Omental fat pad (tissue), 4 donors: ENCODE measurements at places on chromosomes 2 and 18.

GRCh38 chr2:9831670-9832069 lies 11.6 kb upstream of the TAF1B start:
- DNase-seq = no peak

DNA sequence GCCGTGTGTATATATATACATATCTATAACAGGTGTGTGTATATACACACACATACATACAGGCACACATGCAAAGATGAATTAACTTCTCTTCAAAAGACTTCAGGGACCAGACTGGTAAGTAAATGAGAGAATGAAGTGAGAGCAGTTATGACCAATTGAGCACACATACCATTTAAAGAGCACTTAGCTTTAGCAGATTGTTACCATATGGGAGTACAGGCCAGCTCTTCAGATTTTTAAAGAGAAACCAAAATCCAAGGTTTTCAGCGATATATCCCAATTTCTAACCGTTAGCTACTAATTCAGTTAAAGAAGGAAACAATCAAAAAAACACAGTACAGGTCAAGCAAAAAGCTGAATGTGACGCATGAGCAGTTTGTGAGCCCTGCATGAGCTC lies 23.7 kb downstream of the INPP1 start:
- no peak for DNase-seq

GRCh38 chr2:205731583-205731981 lies 49.3 kb downstream of the NRP2 start:
- DNase-seq = no peak

GRCh38 chr2:58916063-58916462 lies 674.9 kb upstream of the FANCL start:
- no peak for DNase-seq

GRCh38 chr2:177641331-177641730 lies 248.8 kb downstream of the AGPS start:
- DNase-seq = no peak

DNA sequence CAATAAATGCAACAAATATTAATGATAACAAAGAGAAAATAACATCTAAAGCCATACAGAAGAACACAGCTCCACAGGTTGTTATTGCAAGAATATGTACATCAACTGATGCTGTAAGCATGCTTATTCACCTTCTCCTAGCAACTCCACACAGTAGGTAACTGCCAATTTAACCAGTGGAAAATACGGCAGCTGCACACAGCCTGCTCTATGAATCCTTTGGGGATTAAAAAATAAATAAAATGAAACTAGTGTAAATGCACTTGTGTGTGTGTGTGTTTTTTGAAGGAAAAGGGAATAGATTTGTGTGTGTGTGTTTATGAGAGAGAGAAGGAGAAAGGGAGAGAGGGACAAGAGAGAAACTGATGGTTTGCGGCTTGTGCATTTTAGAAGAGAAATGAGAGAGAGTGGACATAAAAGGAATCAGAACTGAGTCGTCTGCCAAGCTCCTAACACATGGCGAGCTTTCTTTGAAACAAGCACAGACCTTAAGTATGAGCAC lies 96.2 kb upstream of the PDE1A start:
- DNase-seq = no peak

GRCh38 chr18:39737869-39738268 lies 2172.3 kb upstream of the CELF4 start:
- no peak for DNase-seq

- DNase-seq = no peak
These were observed 6.8 kb downstream of the NEU4 start for GRCh38 chr2:241815477-241816430.

DNA sequence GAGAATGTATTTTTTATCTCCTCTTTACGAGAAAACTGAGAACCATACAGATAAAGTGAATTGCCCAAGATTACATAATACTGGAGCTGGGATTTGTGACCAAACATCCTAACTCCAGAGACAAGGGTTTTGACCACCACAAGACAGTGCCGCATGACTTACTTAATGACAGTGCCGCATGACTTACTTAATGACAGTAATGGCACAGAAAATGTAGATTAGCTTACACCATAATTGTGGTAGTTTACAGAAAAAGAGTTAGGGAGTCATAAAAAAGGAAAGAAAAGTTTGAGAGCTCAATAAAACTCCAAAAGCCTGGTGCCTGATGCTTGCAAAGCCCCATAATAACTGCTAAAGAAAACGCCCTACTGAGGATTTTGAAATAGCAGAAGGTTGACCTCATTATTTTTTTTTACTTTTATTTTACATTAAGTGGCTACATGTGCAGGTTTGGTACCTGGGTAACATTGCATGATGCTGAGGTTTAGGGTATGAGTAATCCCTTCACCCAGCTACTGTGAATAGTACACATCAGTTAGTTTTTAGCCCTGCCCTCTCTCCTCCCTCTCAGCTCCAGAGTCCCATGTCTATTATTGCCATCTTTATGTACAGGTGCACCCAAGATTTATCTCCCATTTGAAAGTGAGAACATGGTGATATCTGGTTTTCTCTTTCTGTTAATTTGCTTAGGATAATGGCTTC lies 310.0 kb upstream of the UBE2E3 start:
- DNase-seq = no peak

- no peak for DNase-seq
These were observed 7.4 kb upstream of the RHOB start for GRCh38 chr2:20439503-20439902.

DNA sequence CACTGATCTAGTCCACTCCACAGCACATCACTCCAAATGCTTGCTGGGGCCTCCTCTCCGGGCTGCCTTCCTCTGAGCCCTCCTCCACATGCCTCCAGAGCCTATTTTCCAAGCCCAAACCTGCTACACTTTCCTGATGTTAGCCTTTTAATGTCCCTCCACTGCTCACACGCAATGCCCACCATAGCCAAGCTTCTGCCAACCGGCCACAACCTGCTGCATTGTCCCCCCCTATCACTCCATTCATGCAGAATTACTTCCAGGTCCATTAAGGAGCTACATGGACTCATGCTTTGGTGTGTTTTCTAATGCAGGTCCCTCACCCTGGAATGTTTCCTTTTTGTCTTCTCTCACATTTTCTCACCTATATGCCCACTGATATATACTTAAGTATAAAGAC lies 129.3 kb downstream of the MARCHF4 start:
- DNase-seq = no peak

DNA sequence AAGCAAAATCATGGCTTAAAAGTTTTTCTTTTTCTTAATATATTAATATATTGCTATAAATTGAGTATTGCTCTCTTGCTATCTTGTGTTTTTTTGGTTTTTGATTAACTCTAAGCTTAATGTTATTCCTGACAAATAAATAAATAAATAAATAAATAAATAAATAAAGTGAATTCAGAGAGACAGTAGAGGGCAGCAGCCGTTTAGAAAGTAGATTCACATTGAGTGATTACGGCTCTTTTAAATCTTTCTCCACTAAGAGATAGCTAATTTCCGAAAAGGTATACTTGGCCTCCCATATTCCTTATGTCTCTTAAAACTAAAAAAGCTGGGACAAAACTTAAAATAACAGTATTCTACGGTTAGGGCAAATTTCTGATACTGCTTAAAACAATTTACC lies 34.3 kb downstream of the MSH2 start:
- DNase-seq = no peak

- DNase-seq = no peak
These were observed 119.8 kb downstream of the LAMA1 start for GRCh38 chr18:6997808-6998207.

DNA sequence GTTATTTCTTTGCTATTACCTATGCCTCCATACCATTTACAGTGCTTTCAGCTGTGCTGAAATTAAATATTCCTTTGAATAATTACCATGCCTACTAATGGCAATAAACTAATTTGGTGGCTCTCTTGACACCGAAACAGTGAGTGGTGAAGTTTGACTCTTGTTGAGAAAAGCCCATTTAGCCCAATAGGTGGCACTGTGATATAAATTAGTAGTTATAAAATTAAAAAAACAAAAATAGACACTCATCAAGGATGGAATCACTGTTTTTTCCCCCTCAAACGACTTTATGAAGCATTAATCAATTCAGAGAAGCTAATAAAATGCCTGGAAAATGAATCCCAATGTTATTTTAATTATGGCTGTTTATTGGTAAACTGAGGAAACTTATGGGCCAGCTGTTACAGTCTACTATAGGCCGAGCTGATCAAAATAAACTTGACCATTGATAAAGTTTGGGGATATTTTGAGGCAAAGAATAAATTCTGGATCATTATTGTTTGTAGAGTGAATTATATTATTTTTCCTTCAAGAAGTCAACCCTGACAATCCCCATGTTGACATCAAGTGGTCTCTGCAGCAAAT lies 339.6 kb downstream of the TRIB2 start:
- no peak for DNase-seq

GRCh38 chr2:33323957-33324356 lies 152.5 kb upstream of the RASGRP3 start:
- no peak for DNase-seq

- DNase-seq = no peak
These were observed 50.7 kb upstream of the ARL5A start for GRCh38 chr2:151878655-151879563.

DNA sequence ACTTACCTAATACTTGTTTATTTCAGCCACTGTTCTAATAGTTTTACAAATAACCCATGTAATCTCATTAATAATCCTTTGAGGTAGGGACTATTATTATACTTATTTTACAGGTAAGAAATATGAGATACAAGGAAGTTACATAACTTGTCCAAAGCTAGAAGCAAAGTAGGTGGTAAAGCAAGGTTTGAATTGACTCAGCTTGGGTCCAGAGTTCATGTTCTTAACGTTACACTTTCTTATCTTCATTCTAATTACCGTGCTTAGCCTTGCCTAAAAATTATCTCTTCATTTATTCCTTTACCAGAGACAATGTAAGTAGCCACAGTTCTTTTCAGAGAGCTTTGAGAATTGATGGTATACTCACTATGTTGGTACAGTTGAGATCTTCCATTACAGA lies 743.6 kb downstream of the KCNJ3 start:
- no peak for DNase-seq

- DNase-seq = no peak
These were observed 127.8 kb downstream of the TRIM43 start for GRCh38 chr2:95719473-95720060.

GRCh38 chr2:75317802-75318201 lies 118.5 kb upstream of the TACR1 start:
- DNase-seq = no peak

DNA sequence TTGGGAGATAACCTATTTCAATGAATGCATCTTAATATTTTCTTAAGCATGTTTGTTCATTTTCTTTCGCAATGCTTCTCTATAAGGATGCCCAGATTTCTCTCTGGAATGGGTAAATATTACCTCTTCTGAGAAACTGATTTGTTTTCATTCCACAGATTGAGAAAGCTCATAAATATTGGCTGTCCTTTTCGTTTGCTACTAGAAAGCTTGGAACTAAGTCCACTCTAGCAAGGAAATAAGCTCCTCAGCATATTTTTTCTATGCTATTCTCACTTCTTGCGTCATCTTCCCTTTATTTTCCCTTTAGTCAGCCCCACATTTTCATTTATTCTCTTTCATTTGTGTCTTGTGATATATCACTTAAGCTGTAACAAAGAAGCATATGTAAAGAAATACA lies 76.3 kb downstream of the ANTXR1 start:
- no peak for DNase-seq

GRCh38 chr2:185502351-185502750 lies 236.3 kb upstream of the FSIP2 start:
- DNase-seq = no peak

- DNase-seq = no peak
These were observed 186.9 kb upstream of the PXDN start for GRCh38 chr2:1931003-1931914.

GRCh38 chr2:239756790-239757760 lies 268.1 kb downstream of the NDUFA10 start:
- no peak for DNase-seq

DNA sequence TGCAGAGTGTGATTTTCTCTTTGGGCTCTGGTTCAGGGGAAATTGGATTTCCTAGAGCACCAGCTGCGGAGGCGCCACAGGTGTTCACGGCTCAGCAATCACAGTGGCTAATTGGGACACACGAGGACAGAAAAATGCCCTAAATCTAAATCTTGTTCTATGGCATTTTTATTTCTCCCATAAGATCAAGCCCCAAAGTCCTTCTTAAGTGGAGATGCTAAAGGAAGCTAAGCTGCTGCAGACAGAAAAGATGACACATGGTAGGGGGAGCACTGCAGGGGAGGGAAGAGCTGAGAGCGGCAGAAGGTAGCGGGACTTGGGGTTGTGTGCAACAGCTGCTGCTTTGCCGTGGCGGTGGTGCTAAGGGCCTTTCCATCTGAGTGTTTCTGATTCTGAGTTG lies 280.6 kb downstream of the MYT1L start:
- DNase-seq = no peak

GRCh38 chr2:230984393-230985220 lies 11.3 kb upstream of the SPATA3 start:
- no peak for DNase-seq

GRCh38 chr2:113098041-113098440 lies 29.4 kb upstream of the IL1RN start:
- no peak for DNase-seq

DNA sequence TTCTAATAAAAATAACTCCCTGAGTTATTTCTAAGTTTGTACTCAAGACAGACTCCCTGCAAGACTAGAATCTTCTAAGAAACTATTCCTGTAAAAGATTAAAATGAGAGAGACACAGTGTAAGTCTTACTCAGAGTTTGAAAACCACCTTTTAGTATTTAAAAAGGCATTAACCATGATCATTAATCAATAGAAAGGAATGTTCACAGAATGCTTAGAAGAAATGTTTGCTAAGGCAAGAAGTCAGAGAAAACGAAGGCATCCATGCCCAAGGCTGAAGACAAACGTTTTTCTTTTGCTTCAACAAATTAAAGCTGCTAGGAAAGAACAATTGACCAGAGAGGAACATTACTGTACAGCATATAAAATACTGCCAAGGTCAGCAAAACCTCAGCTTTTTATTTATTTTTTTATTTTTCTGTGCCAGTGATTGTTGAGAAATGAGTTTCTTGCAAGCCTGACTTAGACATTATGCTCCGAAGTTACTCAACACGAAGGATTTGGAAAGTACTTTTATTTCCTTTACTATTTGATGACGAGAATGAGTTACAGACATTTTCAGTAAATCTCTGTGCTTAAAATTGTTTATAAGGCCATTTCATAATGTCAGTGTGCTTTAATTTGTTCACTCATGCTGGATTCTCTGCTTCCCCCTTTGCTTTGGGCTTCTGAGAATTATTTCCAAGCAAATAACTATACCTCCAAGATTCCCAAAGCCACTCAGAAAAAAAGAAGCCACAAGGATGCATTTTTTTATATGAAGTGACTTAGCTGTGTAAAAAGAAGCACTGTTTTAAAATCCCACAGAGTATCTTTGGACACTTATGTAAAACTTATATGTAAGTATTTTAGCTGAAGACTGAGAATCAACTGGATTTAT lies 20.5 kb downstream of the RND3 start:
- DNase-seq = no peak
